ENCODE measurements at places on chromosomes 5 and 9.

- no peak for DNase-seq
Observed at GRCh38 chr5:36378551-36378950, 76.8 kb upstream of the RANBP3L start.

GRCh38 chr5:177249761-177250537, 53.6 kb downstream of the RAB24 start:
- no peak for DNase-seq

GRCh38 chr9:122386311-122386872, 15.6 kb downstream of the PTGS1 start:
- DNase-seq = no peak

- no peak for DNase-seq
Observed at GRCh38 chr9:130387905-130388304, 56.9 kb upstream of the ASS1 start.
